Activated CD4-positive, CD25-positive, alpha-beta regulatory T cell (primary cell): ENCODE measurements at places on chromosomes 13 and 19.

- DNase-seq, result no peak
Measured at GRCh38 chr19:30053558-30053957, 111.5 kb downstream of the URI1 start.

DNA sequence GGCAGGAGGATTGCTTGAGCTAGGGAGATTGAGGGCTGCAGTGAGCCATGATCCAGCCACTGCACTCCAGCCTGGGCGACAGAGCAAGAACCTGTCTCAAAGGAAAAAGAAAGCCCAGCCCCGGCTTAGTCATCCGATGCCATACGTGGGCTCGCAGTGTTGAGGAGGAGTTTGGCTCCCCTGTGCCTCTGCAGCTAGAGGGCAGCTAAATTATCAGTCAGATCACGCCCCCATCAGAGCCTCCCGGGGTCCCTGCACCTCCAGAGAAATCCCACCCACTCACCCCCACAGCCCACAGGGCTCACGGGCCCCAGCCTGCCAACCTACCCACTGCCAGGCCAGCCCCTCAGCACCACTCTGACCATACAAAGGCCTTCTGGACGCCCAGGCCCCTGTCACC is 27.6 kb downstream of the MAU2 start:
- no peak for DNase-seq

- no peak for DNase-seq
Measured at GRCh38 chr19:6579450-6580178, 11.3 kb downstream of the CD70 start.

DNA sequence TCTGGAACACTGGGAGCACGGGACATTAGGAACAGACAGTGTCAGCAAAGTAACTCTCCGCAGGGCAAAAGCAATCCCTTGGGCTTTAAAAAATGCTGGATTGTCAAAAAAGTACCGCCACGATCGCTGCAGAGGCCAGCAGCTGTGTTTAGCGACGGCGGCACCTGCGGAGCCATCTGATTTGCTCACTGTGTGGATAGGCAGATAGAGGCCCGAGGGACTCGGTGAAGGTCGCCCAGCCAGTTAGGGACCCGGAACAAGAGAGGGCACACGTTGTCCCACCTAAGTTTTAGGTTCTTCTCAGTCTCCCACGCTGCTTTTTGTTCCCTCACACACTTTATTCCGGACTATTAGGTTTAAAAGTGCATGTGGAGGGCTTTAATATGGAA is 238.3 kb downstream of the TEX29 start:
- no peak for DNase-seq

DNA sequence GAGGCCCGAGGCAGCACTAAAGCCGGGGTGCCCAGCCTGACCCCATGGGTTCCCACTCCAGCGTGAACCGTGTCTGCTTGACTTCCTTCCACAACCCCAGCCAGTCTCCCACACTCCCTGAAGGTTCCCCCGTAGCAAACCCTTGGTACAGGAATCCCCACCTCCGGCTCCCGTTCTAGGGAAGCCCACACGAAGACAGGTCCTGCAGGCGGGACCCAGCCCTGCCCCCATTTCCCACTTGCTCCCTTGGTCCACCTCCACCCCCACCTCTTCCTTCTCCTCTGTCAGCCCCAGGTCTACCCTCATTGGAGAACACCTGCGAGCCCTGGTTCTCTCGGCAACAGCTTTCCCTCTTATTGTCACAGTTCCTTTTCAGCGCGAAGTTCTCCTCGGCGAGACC is 23.9 kb downstream of the C19orf81 start:
- no peak for DNase-seq

GRCh38 chr13:76813891-76814290 is 72.3 kb downstream of the KCTD12 start:
- DNase-seq, result no peak

GRCh38 chr13:93345770-93346169 is 119.2 kb downstream of the GPC6 start:
- no peak for DNase-seq

- DNase-seq, result no peak
Measured at GRCh38 chr13:110555601-110556223, 5.8 kb downstream of the RAB20 start.

- no peak for DNase-seq
Measured at GRCh38 chr19:5978606-5979552, 939 bp upstream of the RANBP3 start.

DNA sequence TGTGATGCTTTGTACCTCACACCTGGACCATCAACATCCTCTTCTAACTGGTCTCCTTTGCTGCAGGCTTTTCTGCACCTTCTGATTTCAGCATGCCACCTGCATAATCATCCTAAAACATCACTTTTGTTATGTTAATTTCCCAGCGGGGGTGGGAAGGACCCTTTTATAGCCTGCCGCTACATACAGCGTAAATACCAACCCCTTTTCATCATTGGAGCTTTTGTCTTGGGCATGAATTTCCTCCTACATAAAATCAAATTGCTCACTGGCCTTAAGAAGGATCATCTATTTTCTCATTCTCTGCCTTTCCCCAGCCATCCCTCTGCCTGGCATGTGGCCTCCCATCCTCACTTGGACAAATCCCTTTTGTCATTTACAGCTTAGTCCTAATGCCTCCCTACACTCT is 124.7 kb downstream of the RBM26 start:
- DNase-seq, result no peak

GRCh38 chr13:89380101-89380500 is 1708.9 kb downstream of the SLITRK5 start:
- no peak for DNase-seq

DNA sequence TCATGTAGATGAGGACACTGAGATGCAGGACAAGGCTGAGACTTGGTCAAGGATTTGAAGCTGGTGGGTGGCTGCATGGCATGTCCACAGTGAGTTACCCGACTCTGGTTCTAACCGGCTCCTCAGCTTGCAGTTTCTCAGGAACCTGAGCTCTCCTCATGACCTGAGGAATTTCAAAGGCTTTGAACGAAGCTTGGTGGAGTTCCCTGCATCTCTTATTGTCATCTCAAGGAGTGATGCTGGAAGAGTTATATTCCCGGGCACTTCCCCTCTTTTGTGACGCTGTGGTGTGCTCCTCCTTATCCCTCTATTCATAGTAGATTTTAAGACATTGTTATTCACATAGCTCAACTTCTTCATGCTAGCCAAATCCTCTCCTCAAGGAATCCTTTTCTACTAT is 500.1 kb upstream of the HTR2A start:
- DNase-seq, result no peak

DNA sequence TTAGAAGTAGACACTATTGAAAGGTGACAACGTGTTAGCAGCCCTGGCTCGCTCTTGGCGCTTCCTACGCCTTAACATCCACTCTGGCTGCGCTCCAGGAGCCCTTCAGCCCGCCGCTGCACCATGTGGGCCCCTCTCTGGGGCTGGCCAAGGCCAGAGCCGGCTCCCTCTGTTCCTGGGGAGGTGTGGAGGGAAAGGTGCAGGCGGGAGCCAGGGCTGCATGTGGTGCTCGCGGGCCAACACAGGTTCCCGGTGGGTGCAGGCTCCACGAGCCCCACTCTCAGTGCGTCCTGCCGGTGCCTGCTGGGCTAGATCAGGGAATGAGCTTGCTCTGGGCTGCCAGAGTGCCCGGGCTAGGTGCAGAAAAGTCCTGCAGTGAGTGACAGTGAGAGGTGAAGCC is 1284.3 kb downstream of the OLFM4 start:
- no peak for DNase-seq
